ENCODE measurements at places on chromosomes 7 and 10.

GRCh38 chr7:64630496-64630895 is 35.4 kb upstream of the ZNF107 start:
- no peak for DNase-seq

GRCh38 chr7:140604760-140605159 is 35.9 kb downstream of the DENND2A start:
- DNase-seq: no peak

- no peak for DNase-seq
Observed at GRCh38 chr10:19572056-19572455, 244.2 kb upstream of the PLXDC2 start.

- DNase-seq: no peak
Observed at GRCh38 chr10:63819753-63820329, 298.6 kb downstream of the REEP3 start.

DNA sequence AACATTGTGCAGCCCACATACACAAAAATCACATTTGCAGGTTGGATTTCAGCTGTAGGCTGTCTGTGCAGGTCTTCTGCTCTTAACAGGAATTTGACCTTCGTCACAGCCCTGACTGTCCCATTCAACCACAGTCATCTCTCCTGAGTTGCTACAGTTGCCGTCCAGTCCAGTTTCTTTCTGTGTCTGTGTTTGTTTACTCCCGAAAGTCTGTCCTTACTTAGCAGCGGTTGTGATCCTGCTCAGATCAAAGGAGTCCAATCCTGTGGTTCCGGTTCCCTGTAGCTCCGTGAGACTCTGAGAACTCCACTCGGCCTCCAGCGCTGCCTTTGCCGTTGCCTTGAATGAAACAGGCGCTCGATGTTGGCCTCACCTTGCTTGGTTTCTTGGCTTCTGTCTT is 111.6 kb upstream of the GATA3 start:
- no peak for DNase-seq

GRCh38 chr10:6702030-6702429 is 122.0 kb upstream of the PRKCQ start:
- no peak for DNase-seq

- no peak for DNase-seq
Observed at GRCh38 chr10:31087011-31087410, 55.3 kb upstream of the ZNF438 start.

DNA sequence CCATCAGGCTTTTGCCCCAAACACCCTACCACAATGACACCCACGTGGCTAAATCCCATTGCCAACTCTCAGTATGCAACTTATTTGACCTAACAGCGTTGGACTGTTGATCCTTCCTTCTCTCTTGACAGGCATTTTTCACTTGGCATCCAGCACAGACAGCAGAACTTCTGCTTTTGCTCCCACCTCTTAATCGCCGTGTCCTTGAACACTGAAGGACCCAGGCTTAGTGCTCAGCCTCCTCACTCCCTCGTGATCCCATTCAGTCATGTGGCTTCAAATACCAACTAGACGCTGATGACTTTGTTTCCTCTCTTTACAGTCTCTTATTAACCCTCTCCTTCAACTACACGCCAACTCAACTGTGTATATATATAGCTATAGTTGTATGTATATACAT is 25.0 kb downstream of the ZFAND2A start:
- no peak for DNase-seq

GRCh38 chr7:3117081-3117480 is 73.4 kb upstream of the CARD11 start:
- DNase-seq: no peak

- DNase-seq: no peak
Observed at GRCh38 chr7:52151559-52151958, 835.0 kb upstream of the COBL start.

DNA sequence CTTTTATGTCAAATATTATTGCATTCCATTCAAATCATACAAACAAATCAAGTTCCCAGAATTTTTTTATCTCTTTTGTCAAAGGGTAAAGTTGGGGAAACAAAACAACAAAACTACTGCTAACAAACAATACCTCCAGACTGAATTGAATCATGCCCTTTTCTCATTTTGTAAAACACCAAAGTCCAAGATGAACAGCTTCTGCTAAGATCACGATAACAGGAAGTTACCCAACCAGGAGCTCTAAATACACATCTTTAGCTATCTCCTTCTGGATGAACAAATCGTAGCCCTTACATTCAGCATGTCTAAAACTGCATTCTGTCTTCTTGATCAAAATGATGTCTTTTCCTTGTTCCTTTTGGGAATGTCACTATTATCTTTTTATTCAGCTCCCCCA is 97.4 kb downstream of the CTTNBP2 start:
- DNase-seq: no peak

DNA sequence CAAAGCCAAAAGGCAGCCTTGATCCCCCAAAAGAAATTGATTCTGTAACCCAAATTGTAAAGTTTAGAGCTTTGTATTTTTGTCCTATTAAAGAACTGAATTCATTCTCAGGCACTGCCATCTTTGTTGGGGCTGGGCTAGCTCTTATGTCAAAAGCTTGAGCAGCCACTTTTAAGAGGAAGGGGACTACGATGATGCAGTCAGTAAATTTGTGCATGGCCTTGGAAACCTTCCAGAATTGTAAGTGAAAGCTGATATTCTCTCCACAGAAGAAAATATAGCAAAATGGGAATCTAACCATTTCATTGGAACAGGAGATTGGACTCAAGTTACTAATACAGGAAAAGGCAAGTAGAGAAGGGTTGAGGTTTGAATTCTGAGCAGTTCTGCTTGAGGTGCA is 50.1 kb downstream of the RBM20 start:
- no peak for DNase-seq

DNA sequence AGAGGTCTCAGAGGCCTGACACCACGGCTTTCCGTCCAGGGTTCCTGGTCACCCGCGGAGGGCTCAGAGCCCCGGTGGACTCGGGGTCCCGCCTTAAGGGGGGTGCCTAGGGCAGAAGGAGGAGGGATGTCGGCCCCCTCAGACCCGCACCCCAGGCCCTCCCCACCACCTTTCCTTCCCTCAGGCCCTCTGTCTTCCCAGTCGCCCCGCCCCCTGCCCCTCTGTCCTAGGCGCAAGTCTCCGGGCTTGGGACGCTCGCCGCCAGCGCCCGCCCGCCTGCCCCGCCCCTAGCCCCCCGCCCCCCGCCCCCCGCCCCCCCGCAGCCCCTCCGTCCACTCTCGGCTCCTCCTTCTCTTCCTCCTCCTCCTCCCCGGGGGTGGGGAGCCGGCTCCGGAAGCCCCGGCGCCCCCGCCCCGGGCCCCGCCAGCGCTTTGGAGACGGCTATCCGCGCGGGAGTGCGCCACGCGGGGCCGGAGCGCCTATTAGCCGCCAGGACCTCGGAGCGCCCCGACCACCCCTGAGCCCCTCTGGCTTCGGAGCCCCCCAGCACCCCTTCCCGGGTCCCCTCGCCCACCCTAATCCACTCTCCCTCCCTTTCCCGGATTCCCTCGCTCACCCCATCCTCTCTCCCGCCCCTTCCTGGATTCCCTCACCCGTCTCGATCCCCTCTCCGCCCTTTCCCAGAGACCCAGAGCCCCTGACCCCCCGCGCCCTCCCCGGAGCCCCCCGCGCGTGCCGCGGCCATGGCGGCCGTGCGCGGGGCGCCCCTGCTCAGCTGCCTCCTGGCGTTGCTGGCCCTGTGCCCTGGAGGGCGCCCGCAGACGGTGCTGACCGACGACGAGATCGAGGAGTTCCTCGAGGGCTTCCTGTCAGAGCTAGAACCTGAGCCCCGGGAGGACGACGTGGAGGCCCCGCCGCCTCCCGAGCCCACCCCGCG is at the start of gene AEBP1:
Gene AEBP1 (plus strand): TSS at position 423 of the 937 bp plus-strand sequence. CDS start 321 bp downstream, at position 744.
- no peak for DNase-seq

DNA sequence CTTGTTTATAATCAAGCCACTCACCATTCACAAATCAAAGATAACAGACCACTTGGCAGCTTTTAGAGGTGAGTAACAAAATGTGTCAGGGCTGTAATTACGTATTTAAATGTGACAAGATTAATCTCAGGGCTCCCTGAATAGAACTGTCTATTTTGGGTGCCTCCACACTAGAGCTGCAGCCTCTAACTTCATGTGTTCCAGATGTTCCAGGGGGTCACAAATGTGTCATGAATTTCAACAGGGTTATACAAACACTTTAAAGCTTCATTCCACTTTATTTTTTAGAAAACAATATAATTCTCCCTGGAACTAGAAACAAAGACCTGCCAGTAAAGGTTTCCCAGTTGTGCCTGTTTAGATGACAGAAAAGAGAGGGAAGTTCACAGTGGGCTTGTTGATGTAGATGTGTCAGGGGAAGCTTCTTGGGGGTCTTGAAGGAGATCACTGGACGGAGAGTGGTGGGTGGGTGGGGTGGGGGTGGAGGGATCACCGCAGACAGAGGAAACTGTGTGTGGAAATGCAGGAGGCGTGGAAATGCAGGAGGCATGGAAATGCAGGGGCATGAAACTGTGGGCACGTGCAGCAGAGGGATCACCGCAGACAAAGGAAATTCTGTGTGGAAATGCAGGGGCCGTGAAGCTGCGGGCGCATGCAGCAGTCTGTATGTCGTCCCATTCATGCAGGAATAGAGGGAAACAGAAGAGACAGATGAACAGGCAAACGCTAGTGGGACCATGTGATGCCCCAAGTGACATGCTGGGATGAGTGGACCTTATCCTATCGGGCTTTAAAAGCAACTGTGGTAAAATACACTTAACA is 42.0 kb upstream of the TRIL start:
- DNase-seq: no peak

- DNase-seq: no peak
Observed at GRCh38 chr7:148726385-148726784, 27.7 kb downstream of the CUL1 start.

- no peak for DNase-seq
Observed at GRCh38 chr7:4774007-4774406, 1.4 kb upstream of the AP5Z1 start.

GRCh38 chr7:119929891-119930290 is 343.1 kb upstream of the KCND2 start:
- DNase-seq: no peak

DNA sequence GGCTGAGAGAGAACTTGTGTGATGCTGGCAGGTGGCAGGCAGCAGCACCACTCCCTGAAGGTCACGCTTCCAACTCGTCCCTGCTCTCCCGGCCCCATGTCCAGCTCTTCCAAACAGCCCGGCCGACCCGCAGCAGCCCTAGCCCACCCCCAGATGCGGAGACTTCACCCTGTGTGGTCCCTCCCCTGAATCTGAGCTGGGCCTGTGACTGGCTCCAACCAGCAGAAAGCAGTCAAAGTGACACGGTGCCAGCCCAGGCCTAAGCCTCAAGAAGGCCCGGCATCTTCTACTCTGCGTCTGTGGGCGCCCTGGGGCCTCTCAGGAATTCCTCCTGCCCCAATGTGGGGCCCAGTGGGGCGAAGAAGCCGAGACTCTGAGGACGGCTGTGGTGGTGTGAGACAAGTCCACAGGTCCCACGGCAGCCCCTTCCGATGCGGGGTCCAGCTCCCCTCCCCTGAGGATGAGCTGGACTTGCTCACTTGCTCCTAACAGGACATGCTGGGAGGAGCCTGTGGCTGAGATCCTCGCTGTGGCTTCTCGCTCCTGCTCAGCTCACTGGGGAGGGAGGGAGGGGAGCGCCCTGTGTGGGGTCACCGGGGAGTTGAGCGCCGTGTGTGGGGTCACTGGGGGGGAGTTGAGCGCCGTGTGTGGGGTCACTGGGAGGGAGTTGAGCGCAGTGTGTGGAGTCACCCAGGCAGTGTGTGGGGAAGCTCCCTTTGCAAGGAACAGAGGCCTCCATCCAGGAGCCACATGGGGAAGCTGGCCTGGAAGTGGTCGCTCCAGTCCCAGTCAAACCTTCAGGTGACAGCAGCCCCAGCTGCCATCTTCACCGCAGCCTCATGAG is 9.5 kb downstream of the STK32C start:
- DNase-seq: no peak
